ENCODE measurements at places on chromosomes 6 and 20.

DNA sequence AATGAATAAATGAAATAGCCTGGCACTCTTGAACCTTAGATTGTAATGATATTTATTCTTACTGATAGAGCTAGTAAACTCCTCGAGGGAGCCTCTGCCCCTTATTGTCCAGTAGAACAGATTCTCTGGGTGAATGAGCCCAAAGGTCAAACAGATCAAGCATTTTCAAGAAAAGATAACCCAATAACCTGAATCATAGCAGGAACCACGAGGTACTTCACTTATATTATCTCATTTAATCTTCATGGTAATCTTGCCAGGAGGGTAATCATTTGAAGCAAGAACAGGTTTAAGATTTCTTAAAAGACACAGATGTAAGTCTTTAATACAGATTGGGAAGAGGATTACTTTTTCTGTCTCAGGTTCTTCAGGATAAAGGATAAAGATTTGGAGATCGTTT is 17.0 kb upstream of the TBCC start:
- no peak for DNase-seq

- no peak for DNase-seq
These were observed 75.9 kb upstream of the SPACA1 start for GRCh38 chr6:87971605-87972262.

- DNase-seq: no peak
These were observed 64.4 kb downstream of the SNAP25 start for GRCh38 chr20:10282979-10283456.

DNA sequence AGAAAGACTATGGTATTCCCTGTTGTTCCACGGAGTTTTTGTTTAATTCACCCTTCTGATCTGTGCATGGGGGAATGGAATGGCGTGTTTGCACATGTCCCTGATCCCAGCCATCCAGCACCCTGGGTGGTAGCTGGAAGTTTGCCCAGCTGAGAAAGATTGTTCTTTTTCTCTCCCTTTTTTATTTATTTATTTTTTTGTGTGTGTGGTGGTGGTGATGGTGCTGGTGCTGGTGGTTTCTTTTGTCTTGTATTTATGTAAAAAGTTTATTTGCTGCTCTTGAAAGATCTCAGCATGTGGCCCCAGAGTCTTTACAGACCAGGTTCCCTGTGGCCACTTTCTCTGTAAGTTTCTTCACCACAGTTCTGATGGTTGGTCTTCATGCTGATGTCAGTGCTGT is 372.6 kb downstream of the UTRN start:
- DNase-seq: no peak

- no peak for DNase-seq
These were observed 123.0 kb downstream of the DOK5 start for GRCh38 chr20:54598352-54598751.

DNA sequence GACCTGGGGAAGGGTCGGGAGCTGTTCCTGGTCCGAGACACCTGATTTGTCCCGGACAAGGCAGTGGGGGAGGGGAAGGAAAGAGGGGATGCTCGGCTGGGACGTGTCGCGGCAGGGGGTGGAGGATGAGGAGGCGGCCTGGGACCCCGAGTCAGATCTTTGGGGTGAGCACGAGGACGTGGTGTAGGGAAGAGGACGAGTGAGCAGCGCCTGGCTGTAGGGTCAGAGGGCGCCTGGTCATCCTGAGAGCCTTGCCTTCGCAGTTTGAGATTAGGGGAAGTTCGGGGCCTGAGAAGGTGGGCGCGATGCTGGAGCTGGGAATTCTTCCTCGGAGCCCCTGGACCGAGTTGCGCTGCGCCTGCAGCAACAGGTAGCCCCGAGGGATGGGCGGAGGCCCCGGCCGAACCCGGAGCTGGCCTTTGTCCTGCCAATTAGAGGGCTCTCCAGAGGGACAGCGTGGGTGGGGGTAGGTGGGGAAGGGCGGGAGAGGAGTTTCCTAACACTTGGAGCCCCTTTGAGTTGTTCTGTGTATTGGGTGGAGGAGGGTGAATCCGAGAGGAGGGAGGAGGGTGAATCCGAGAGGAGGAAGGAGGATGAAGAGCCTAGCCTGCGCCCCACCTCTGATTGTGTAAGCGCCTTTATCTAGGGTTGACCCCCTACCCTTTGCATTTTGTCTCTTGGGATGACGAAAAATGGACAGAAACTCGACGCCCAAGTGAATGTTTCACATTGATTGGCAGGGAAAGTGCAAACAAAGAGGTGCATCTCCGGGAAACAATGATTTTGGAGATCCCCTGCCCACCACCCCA is 72.0 kb downstream of the SOX4 start:
- DNase-seq: no peak

GRCh38 chr6:169024047-169024660 is 229.5 kb downstream of the THBS2 start:
- no peak for DNase-seq

GRCh38 chr6:125337706-125338105 is 35.9 kb upstream of the HDDC2 start:
- DNase-seq: no peak

- DNase-seq: no peak
These were observed 20.6 kb upstream of the FABP7 start for GRCh38 chr6:122758927-122759334.
